Stimulated activated CD8-positive, alpha-beta memory T cell treated with anti-CD3 and anti-CD28 coated beads, Interleukin-4, amount 100 ng/mL, for 1 hour (primary cell): ENCODE measurements at places on chromosomes 5 and 9.

DNA sequence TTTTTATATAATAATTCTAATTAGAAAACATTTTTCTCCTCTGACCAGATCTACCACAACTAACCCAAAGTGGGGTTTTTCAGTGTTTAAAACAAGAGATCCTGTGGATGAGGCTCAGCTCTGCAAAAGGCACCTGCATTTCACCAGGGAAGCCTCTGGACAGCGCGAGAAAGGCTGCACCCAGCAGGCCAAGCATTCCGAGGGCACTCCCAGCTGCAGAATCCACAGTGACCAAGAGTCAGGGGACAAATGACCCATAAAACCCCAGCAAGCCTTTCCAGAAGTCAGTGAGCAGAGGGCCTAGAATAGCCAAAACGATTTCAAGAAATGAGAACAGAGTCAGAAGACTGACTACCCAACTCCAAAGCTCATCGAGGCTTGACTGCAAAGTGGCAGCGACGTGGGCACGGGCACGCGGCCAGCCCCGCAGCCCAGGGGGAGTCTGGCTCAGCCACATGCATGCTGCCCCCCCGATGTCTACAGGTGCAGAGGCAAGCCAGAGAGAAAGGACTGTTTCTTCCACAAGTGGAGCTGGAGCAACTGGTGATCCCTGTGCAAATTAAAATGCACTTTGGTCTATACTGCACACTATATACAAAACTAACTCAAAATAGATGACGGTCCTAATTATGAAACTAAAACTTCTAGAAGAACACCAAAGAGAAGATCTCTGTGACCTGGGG lies 26.2 kb downstream of the TPPP start:
- DNase-seq = no peak

- DNase-seq = no peak
Observed at GRCh38 chr5:123422433-123423277, 548 bp downstream of the CEP120 start.

- DNase-seq = no peak
Observed at GRCh38 chr9:27933210-27934025, 360.1 kb upstream of the C9orf72 start.

DNA sequence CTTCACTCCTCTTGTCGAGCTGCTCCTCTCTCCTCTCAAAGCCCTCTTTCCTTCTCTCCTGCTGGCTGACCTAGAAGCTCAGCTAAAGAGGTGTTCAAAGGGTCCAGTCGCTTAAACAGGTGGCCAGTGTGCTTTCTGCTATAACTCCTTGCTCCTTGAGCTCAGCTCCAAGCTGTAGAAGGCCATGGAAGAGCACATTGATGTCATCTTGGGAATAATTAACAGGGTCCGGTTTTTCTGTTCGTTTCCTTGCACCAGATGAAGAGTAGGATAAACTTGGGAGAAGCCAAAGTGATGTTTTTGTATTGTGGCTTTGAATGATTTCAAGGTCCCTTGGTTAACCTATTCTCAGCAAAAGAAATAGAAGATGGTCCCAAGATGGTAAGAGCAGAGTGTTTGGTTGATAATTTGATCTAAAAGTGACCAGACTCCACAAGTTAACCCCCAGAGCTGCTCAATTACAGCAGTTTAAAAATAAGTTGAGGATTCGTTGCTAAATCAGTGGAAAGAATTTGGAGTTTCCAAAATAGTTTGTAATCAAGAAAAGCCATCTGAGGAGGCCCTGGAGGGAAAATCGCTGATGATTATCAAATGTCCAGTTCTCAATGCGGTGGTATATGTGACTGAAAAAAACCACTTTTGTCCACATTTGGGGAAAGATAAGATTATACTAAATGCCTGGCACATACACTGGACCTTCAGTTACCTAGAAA lies 148.1 kb downstream of the DOCK8 start:
- no peak for DNase-seq

DNA sequence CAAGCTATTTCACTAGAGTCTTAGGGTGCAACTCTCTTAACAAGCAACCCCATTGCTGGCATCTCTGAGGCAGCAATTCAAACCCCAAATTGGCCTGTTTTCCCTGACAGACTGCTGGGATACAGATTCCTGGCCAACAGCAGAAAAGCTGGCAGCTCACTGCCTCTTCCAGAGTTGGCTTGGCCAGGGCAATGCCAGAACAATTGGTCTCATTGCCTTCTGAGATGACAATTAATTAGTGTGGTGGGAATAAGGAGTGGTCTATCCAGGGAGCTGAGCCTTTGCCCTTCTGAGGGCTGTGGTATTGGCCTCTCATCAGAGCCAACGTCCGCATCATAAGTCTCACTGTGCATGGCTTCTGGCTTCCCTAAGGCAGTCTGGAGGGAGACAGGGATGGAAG lies 183.2 kb downstream of the GNAQ start:
- no peak for DNase-seq

DNA sequence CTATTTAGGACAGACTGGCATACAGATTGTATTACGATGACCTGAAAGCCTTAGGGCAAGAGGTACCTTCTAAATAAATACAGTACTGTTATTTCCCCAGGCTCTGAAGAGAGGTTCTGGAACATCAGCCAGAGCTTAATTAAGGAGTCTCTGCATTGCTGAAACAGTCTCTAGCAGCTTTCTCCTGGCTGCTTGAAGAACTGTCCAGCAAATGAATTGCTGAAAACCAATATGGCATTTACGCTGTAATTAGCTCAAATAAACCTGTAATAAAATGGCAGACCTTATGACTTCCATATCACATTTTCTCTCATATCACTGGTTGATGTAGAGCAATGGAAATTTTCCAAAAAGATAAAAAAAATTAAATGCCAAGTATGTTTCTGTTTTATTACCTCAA lies 636.3 kb downstream of the GABRG2 start:
- no peak for DNase-seq

DNA sequence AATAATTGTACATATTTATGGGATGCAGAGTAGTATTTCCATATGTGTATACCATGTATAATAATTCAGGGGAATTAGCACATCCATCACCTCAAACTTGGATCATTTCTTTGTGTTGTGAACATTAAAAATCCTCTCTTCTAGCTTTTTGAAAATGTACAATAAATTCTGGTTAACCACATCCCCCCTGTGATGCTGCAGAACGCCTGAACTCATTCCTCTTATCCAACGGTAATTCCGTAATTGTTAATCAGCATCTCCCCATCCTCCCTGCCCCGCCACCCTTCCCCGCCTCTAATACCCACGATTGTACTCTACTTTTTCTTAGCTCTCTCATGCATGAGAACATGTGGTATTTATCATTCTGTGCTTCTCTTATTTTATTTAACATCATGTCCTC lies 127.7 kb upstream of the ANKRD55 start:
- DNase-seq = no peak

GRCh38 chr5:15248731-15249130 lies 251.2 kb upstream of the FBXL7 start:
- no peak for DNase-seq

DNA sequence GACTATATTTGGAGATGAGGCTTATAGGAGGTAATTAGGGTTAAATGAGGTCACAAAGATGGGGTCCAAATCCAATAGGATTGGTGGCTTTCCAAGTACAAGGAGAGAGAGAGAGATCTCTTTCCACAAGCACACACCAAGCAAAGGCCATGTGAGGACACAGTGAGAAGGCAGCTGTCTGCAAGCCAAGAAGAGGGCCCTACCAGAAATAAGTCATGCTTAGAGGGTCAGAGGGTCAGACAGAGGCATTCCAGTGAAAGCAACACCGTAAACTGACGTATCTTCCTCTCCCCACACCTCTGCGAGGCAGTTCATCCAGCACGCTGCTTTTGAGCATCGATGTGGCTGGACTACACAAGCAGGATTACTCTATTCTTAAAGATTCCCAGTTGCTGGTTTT lies 87.9 kb downstream of the SLC1A3 start:
- no peak for DNase-seq

- no peak for DNase-seq
Observed at GRCh38 chr5:125476901-125477585, 730.6 kb upstream of the ZNF608 start.

GRCh38 chr5:132083071-132083678 lies 9.6 kb downstream of the CSF2 start:
- DNase-seq = no peak

GRCh38 chr5:59300930-59301329 lies 592.6 kb downstream of the PDE4D start:
- DNase-seq = no peak

DNA sequence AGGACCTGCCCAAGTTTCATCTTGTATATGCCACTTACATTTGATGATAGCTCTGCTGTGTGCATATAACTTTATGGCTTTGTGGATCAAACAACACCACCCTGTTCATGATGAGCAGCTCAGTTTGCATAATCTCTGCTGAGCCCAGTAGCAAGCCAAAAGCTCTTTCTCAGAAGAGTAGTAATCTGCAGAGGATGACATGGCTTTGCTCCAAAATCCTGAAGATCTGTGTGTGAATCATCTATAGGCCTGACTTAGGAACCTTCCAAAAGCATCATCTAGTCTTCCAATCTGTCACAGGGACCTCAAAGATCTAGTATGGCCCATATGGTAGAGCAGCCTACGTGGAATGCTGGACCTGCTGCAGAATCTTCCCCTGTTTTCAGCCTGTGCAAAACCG lies 394.6 kb downstream of the PSAT1 start:
- no peak for DNase-seq
